Hematopoietic multipotent progenitor cell treated with erythropoietin and hydrocortisone succinate and interleukin-3 and kit ligand, for 6 days (in vitro differentiated cells): ENCODE measurements at places on chromosomes 2 and 18.
A peak's percentile ranks its signal among the peaks of the same experiment; 100 is the strongest.

DNA sequence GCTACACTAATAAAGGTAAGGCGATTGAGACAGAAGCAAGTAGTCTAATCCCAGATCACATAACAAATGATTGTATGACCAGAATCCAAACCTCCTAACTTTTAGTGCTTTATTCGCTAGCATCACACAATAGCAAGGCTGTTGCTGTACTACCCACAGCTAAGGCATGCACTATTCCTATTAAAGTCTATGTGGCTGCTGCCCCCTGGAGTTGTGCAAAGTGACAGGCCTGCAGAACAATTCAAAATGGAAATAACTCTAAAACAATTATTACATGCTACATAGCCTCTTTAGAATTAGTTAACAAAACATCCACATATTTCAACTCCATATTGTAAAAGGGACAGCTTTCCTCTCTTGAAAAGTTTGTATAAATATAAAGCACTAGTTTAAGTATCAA, 6.0 kb downstream of the ERBB4 start:
- DNase-seq, result no peak

GRCh38 chr2:86747711-86748639, 27.9 kb downstream of the RMND5A start:
- DNase-seq, result peak; percentile 47

GRCh38 chr2:117056376-117056748, 758.1 kb upstream of the DDX18 start:
- no peak for DNase-seq

GRCh38 chr18:22981274-22982133, 48.4 kb downstream of the RBBP8 start:
- DNase-seq, result no peak

DNA sequence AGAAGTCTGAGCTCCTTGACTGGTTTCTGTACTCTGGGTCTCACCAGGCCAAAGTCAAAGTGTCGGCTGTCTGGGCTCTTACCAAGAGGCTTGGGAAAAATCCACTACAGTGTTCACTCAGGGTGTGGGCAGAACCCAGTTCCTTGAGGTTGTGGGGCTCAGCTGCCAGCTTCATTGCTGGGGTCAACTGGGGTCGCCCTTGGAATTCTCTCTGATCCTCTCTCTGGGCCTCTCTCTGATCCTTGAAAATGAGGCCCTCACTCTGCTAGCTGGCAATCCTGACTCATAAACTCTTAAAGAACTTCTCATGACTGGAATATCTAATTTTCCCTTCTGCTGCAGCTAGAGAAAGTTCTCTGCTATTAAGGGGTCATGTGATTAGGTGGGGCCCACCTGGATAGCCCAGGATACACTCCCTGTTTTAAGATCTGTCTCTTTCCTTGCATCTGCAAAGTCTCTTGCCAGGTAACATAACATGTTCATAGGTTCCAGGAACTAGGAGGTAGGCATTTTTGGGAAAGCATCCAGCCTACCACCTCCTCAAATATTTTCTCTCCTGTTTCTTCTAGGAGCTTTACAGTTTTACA, 66.3 kb downstream of the SP110 start:
- no peak for DNase-seq

- DNase-seq, result no peak
Observed at GRCh38 chr2:49772299-49772970, 618.1 kb upstream of the FSHR start.

- DNase-seq, result no peak
Observed at GRCh38 chr2:48207201-48207641, 300.9 kb upstream of the FBXO11 start.

DNA sequence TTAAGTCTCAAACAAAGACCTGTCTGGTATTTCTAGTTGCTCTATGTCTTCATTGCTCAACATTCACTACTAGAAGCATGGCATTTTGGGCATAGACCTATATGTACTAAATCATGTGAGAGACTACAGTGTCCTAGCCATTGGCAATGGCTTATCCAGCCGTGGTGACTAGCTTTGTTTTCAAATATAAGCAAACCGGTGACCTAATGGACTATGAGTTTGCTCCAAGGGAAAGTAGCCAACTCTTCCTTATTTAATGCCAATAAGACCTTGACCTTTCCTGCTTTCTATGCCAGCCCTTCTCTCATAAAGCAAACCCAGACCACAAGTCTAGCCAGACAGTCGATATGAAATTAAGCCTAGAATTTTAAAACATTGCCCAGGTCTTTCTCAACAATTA, 113.7 kb upstream of the CREB1 start:
- DNase-seq, result peak; percentile 23

DNA sequence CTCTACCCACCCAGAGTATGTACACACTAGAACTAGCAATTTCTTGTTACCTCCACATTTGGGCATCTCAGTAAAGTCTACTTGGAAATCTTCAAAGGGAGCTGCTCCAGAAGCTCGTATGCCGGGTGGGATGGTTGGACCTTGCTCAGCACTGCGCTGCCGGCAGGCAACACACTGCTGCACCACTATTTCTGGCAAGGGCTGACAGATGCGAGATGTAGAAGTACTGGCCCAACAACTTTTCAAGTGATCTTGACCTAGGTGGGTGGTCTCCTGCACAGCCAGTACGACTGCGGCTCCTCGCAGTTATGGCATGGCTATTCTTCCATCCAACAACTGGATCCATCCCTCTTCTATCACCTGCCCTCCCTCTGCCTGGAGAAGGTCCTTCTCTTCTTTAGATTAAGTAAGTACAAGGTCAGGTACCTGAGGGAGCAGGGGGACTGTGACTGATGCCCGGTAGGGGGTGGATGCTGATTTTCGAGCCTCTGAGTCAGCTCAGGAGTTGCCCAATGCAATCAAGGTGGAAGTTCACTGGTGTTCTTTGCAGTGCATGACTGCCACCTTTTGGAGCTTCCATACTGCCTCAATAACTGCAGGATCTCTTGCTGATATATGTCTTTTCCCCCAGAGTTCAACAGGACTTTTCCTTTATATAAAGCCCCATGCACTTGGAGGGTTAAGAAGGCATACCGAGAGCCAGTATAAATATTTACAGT, 100.4 kb upstream of the SLC1A4 start:
- no peak for DNase-seq

- DNase-seq, result no peak
Observed at GRCh38 chr2:69026691-69027459, 13.9 kb downstream of the ANTXR1 start.

DNA sequence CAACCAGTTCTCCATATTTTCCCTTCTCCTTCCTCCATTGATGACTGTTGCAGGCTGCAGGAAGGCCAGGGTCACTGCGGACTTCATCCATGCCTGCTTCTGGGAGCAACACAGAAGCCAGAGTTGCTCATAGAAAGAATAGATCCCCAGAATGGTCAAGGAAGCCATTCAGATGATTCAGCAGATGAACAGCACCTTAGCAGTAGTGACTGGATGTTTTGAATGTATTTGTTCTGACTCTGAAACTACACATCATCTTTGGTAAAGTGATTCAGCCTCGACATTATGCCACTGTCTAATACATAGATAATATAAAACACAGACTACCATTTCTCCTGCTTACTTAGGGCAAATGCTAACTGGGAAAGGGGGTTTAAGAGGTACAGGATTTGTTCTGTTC, 411.6 kb downstream of the RND3 start:
- DNase-seq, result no peak

DNA sequence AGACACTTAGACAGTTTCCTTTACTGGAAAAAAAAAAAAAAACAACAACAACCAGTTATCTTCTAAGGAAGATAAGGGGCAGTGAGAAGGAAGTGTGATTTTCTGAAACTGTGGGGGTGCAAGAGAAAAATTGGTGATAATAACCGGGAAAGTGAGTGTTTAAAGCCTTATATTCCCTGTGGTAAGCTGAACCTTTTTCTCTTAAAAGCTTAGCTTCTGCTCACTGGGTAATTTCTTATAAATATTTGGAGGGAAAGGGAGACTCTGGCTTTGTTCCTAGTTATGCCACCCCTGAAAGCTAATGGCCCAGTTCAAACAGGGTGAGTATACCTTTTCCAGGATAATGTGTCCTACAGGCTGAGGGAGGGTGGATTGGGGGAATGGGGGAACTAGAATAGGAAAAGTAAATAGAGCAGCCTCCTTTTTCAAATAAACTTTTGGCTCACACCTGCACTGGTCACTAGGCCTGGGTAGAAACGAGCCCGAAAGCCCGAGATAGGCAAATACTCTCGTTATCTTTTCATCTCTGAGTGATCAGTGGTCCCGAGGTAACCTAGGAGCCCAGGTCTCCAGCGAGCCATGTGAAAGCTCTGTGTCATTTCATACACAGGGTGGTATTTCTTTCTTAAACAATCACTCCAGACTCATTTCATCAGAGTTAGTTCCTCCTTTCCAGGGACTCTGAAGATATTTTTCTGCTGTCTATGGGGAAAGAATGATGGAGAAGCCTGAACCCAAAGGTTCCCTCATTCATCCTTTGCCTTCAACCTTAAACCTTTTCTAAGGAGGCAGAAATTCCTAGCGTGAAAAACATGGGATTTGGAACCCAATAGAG, 15.5 kb upstream of the SRBD1 start:
- no peak for DNase-seq

- DNase-seq, result no peak
Observed at GRCh38 chr2:140308706-140309105, 1528.5 kb upstream of the NXPH2 start.

DNA sequence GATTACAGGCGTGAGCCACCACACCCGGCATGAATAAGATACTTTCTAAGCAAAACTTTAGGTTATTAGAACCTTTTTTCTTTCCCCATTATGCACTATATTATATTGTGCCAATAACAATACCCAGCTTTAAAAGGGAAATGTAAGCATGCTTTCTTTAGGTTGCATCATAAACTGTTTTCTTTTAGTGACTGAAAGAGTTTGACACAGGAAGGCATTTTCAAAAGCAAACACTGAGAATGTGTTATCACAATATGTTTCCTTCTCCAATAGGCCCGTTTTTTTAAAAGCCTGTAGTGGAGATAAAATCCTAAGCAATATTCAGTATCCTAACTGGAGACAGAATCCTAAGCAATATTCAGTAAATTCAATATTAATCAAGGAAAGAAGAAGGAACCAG, 16.7 kb upstream of the EPB41L5 start:
- no peak for DNase-seq

DNA sequence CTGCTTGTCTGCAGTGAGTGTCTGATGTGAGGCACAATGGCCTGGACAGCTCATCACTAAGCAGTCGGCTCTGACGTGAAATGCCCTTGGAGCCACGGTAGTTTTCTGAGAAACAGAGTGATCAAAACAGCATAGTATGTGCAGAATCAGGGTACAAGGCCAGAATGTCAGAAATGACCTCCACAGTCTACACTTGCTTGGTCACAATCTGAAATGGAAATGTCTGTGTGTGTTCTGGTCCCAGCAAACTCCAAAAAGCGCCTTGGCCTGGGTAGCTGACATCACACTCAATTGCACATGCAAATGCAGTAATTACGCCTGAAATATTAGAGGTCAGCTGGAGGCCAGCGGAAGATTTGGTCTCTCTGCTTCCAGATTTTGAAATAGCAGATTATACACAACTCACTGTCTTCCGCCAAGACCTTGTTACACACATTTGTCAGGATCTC, 95.4 kb downstream of the CTAGE1 start:
- DNase-seq, result no peak

DNA sequence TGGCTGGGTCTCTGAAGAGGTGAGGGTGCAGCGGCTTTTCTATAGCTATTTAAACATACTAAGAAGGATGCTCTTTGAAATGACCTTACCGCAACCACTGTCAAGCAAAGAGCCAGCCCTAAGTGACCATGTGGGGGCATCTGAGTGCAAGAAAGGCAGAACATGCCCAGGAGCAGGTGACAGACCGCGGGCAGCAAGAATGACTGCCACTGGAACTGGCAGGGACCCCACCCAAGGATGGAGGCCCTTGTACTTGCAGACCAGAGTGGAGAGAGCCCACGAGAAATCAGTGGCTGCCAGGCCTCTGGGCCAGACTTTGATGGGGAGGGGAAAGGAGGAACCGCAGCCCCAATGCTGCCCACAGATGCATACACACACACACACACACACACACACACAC, 33.1 kb downstream of the DNMT3A start:
- DNase-seq, result no peak

DNA sequence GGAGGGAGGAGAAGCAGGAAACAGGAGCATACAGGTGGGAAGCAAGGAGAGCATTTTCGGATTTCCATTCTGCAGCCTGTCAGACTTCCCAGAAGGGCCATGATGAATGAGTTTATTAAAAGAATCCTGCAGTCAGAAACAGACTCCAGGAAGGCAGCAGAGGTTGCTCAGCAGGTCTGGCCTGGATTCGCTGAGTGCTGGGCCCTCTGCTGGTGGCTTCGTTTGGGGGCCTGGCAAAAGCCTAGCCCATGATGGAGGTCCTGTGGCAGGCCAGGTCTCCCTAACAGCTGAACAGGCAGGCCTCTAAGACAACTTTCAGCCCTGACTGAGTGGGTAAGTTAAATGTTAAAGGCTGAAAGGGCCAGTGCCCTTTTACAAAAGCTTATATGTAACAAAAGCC, 108.2 kb upstream of the CAPN13 start:
- DNase-seq, result peak; percentile 37

DNA sequence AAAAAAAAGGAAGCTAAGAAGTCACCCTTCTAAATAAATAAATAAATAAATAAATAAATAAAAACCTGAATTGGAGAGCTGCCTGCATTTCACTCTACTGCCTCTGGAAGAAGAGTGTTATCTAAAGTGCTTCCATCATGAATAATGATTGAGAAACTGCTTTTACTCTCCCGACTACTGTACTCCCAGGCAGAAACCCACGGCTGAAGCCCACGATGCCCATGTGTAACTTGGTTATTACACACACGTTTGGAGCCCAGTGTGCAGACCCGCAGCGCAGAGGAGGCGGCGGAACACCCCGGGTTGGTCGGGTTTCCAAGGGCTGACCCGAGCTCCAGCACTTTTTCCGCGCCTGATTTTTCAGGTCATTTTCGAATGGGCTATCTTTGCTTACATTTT, 697 bp upstream of the SPATS2L start:
- peak; percentile 24 for DNase-seq

DNA sequence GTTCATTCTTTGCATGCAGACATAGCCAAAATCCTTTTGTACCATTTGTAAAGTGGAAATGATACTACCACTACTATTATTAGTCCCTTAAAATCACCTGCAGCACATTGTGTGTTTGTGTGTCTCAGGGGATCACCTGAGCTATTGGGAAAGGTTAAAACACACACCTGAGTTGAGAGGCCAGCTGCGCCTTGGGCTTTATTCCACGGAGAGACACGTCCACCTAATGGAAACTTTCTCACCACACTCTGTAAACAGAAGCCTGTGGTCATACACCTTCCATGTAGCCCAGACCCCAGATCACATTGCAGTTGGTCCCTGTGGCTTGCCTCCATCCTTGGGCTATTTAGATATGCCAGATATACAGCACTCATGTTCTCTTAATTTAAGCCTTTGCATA, 81.8 kb upstream of the SH3BP4 start:
- no peak for DNase-seq

DNA sequence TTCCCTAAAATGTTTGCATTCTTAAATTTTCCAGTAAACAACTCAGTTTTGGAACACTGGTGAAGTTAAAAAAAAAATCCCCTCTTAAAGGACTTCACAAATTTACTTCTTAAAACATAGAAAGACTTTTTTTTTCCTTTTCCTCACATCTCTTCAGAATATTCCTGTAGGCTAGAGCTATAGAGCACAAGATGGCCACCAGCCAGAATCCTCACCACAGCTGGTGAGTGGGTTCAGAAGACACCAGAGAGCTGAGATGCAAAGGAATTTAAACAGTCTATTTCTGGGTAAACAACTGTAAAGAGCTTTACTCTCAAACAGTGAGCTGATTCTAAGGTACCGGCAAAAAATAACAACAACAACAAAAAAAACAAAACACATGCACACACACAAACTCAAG, 252.8 kb downstream of the LRP1B start:
- DNase-seq, result no peak
